Kidney capillary endothelial cell (primary cell): ENCODE measurements at places on chromosomes 12 and 14.

GRCh38 chr12:100610666-100611430 is 37.4 kb downstream of the GAS2L3 start:
- no peak for DNase-seq

DNA sequence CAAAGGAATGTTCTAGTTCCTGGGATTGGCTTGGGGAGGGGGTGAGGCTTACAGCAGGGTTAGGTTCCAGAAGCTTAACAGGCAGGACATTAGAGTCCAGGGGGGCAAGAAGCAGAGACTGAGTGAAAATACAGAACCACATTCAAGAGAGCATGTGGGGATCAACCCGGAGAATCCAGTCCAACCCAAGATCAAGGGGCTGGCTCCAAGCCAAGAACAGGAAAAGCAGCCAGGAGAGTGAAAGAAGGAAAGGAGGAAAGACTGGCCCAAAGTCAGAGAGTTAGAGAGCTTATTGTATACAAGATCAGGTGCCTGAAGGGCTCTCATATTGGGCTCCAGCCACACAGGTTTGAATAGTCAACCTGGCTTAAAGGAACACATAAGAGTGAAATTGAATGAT is 190.3 kb upstream of the CDKN3 start:
- no peak for DNase-seq

DNA sequence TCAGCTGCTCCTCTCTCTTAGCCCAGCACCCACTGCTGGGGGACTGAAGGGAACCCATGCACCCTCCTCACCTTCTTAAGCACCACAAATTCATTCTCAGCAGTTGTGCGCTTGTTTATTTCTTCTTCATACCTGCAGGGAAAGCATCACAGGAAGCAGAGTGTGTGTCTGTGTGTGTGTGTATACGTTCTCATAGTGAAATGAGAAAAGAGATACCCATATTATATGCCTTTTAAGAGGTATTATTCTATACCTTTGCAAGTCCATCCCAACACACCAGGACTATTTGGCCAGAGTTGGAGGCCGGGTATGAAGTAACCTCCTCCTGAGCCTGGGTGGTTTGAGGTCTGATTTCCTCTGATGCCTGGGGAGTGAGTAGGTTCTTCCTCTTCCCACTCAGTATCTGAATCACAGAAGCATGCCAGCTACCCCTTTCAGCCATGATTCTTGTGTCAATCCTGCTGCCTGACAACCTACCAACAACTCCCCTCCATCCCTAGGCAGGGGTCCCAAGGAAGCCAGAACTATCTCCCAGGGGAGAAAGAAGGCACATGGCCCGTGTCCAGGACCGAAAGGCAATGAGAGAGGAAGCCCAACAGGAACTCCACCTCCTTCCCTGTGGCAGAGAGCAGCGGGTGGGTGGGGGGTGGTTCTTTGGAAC is 3.0 kb downstream of the KRT73 start:
- DNase-seq, result no peak

- no peak for DNase-seq
These were observed 36.5 kb upstream of the TMPRSS12 start for GRCh38 chr12:50806176-50806575.

DNA sequence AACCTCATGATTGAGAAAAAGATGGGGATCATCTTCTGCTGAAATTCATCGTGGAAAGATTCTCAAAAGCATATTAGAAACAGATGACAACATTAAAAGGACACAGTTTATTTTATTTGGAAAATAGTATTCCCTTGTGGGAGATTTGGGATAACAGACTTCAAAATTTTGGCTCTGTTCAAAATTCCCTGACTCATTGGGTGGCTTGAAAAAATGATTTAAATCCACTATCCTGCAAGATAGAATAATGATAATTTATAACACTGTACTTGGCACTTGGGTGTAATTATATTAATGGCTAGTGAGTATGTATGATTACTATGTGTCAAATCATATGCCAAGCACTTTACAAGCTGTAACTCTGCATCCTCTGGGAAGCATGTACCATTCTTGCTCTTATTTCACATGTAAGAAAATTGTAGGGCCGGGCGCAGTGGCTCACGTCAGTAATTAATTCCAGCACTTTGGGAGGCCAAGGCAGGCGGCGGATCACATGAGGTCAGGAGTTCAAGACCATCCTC is 128.8 kb downstream of the LMNTD1 start:
- no peak for DNase-seq

DNA sequence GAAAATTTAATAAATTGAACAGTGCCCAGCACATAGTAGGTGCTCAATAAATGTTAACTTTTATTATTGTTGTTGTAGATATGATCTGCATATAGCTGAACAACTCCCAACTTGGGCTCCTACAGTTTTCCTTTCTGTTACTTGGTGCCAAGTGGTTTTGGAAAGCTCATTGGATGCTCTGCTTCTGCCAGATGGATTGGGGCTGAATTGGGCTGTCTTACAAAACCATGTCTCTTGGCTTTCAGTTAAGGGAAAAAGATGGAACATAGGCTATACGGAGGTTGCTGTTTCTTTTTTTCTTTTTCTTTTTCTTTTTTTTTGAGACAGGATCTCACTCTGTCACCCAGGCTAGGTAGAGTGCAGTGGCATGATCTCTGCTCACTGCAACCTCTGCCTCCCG is 140.7 kb upstream of the PWP1 start:
- DNase-seq, result no peak

- no peak for DNase-seq
These were observed 21.9 kb upstream of the PTPRB start for GRCh38 chr12:70659077-70659606.

- no peak for DNase-seq
These were observed 14.6 kb downstream of the COL2A1 start for GRCh38 chr12:47989666-47990065.

DNA sequence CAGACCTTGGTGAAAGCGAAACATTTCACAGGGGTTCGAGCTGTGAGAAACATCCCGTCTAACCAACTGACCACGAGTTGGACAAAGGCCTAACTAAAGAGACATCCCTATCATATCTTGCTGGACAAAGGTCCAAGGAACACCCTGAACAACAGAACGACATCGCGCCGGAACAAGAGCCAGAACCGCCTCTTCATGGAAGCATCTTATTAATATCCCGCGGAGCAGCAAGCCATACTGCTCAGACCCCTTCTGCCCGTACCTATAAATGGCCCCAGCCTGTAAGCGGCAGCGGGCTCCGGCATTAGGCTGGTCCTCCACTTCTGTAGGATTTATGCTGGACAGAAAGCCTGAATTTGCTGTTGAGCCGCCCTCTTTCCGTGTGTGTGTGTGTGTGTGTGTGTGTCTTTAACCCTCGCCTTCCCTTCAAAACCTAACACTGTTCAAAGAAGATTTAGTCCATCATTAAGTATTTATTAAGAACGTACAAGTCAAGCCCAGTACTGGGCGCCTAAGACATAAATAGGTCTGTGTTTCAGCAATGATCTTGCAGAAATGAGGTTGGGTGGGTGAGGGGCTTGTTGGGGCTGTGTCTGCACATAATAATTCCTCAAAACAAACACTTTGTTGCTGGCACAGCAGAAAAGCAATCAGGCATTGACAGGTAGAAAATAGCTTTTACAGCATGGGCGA is 1.9 kb downstream of the SLC6A15 start:
- DNase-seq, result no peak

DNA sequence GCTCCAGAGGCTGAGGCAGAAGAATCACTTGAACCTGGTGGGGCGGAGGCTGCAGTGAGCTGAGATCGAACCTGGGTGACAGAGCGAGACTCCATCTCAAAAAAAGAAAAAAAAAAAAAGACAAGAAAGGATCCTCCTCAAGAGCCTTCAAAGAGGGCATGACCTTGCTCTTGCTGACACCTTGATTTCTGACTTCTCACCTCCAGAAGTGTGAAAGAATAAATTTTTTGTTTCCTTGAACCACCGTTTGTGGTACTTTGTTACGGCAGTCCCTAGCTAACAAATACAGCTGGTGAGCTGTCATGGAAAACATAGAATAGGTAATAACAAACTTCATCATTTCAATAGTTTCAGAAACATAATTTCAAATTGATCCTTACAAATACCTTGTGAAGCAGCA is 1.9 kb upstream of the ACTR10 start:
- no peak for DNase-seq

- DNase-seq, result no peak
These were observed 13.3 kb downstream of the SLCO1B1 start for GRCh38 chr12:21144309-21144708.

DNA sequence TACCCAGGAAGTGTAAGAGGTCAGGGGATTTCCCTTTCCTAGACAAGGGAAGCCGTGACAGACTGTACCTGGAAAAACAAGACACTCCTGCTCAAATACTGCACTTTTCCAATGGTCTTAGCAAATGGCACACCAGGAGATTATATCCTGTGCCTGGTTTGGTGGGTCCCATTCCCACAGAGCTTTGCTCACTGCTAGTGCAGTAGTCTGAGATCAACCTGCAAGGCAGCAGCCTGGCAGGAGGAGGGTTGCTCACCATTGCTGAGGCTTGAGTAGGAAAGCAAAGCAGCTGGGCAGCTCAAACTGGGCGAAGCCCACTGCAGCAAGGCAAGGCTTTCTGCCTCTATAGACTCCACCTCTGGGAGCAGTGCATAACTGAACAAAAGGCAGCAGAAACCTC is 1.0 kb upstream of the RDH16 start:
- DNase-seq, result no peak

- no peak for DNase-seq
These were observed 179.6 kb upstream of the DIO2 start for GRCh38 chr14:80390906-80391305.
